Stimulated activated CD8-positive, alpha-beta memory T cell treated with anti-CD3 and anti-CD28 coated beads, Interleukin-12 subunit alpha, Interleukin-12 subunit beta, amount 100 ng/mL, for 1 hour (primary cell): ENCODE measurements at places on chromosomes 5 and 9.

DNA sequence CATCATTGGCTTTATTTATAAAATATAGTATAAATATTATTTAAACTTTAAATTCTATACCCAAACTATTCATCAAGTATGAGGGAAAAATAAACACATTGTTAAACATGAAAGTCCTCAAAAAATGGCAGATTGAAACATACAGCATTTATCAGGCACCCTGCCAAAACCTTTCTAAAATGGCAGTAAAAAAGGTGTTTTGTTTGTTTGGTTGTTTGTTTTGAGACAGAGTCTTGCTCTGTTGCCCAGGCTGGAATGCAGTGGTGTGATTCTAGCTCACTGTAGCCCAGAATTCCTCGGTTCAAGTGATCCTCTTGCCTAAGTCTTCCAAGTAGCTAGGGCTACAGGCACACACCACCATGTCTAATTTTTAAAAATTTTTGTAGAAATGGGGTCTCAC, 60.1 kb upstream of the ECM2 start:
- DNase-seq, result no peak

GRCh38 chr5:31033295-31033694, 160.2 kb upstream of the CDH6 start:
- DNase-seq, result no peak

DNA sequence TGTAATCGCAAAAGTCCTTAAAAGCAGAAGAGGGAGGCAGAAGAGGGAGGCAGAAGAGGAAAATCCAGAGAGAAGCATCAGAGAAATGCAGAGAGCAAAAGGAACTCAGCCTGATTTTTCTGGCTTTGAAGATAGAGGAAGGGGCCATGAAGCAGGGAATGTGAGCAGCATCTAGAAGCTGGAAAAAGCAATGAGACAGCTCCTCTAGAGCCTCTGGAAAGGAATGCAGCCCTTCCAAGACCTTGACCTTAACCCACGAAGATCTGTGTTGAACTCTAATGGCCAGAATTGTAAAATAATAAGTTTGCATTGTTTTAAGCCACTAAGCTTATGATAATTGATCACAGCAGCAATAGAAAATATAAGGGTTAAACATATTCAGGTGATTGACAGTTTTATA, 159.6 kb downstream of the ATPSCKMT start:
- no peak for DNase-seq

DNA sequence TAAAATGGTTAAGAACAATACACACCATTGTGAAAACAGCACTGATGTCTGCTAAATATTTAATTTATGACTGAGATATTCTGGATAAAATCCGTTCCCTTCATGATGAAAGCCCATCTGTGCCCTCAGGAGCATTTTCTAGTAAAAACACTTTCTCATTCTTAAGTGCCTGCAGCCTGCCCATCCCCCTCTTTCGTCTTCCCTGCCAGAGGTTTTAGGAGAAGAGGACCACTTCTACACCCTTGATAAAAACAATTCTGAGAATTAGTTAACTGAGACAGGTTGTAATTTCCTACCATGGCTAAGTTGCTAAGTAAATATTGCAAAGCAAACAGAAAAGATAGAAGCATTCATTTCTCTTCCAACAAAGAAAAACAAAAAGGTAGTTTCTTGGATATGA, 272.6 kb downstream of the ATPSCKMT start:
- DNase-seq, result no peak

DNA sequence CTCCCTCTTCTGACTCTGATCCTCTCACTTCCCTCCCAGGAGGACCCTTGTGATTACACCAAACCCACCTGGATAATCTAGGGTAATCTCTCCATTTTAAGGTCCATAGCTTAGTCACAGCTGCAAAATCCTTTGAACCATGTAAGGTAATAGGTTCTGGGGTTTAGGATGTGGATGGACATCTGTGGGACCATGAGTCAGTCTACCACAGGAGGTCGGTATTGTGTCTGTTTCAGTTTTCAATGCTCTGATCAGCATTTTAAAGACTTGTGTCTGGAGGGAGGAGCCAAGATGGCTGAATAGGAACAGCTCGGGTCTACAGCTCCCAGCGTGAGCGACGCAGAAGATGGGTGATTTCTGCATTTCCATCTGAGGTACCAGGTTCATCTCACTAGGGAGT, 112.6 kb downstream of the CAVIN4 start:
- DNase-seq, result no peak

DNA sequence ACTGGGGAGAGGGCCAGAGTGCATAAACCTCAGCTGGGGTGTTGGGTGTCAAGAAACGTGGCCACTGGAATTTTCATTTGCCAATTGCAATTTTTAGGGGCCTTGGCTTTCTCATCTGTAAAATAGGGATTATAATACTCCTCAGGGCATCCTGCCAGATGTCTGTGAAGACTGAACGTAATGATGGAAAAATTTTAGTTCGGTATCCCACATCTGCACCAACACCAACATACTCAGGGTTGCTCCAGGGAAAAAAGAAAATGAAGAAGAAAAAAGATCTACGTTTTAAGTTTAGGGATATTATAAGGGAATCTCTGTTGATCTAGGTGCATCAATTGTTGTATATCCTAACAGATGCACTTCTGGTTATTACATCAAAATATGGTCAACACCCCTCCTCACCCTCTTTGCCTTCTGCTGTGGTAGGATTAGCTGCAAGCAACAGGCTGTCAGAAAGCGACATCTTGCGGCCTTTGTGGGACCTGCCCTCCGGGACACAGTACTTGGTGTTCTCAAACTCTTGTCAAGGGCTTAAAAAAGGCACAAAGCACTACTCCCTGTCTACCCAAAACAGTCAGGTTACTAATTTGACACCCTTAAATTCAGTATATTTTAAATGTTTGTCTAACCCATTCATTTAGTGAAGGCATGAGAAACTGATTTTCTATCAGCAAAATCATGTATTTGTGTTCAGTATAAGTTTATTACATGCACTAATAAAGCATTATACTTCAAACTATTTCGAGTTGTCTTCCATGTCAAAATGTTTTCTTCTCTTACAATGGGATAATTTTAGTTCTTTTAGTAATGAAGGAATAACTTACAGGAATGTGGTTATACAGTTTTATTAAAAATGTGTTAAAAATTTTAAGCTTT, 8.3 kb upstream of the TBC1D2 start:
- peak; percentile 68 for DNase-seq

DNA sequence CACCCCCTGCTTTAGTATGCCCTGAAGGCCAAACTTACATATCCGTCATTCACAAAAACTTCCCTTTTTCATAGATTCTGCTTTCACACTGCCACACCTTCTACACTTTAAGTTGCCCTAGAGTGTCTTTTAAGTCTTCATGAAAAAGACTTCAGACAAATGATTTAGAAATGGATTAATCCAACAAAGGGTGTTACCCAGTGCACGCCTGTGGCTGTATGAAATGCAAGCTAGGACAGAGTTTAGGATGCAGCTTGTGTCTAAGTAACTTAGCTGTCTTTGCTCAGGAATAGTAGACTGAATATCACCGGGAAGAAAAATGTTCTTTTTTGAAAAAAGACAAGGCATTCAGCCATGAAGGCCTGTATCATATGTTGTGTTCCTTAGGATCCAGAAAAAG, 210.0 kb downstream of the MPDZ start:
- no peak for DNase-seq
